ENCODE measurements at places on chromosomes 7 and 10.

DNA sequence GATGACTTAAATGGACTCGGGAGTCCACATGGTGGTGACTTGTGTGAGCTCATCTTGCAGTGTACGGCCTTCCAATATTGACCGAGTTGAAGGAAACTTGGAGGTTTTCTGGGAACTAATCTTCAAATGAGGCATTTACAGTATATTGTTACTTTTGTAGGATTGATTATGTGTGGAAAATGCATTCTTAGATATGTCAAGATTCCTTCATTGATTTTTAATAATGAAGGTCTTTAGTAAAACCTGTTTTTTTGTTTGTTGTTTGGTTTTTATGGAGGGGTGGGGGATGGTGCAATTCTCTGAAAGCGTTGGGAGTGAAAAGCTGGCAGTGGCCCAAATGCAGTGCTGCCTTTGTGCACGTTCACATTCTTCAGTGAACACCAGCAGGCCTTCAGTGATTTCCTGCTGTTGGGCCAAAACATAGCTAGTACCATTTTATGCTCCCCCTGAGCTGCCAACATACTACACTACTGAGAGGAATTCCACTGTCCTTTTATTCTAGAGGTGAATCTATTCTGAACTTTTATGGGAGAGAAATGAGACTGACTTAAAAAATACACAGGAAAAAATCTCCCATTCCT is 50.4 kb downstream of the CCNY start:
- no peak for DNase-seq

DNA sequence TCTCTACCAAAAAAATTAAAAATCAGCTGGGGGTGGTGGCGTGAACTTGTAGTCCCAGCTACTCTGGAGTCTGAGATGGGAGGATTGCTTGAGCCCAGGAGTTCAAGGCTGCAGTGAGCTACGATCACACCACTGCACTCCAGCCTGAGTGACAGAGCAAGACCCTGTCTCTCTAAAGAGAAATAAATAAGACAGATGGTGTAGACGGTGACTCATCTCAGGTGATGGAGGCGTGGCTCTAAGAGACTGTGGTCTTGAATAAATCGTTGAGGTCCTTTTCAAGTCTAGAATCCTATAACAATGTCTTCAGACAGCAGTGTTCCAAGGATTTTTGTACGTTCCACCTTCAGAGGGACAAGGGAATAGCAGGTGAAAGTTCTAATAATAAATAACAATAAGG is 53.8 kb upstream of the PFKFB3 start:
- DNase-seq = no peak

DNA sequence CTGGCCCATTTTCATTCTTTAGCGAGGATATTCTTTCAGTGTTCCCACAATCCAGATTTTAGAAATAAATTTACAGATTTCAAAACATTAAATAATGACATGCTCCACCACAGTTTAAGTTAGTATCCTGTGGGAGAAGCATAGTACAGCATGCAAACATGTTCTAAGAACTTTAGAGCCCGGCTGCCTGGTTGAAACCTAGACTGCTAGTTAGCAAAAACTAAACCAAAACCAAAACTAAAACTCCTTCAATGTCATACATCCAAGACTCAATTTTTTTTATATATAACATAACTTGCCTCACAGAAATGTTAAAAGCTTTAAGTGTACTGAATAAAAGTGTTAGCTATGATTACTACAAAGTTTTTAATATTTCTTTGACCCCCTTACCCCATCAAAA is 17.0 kb downstream of the TRA2A start:
- DNase-seq = no peak

DNA sequence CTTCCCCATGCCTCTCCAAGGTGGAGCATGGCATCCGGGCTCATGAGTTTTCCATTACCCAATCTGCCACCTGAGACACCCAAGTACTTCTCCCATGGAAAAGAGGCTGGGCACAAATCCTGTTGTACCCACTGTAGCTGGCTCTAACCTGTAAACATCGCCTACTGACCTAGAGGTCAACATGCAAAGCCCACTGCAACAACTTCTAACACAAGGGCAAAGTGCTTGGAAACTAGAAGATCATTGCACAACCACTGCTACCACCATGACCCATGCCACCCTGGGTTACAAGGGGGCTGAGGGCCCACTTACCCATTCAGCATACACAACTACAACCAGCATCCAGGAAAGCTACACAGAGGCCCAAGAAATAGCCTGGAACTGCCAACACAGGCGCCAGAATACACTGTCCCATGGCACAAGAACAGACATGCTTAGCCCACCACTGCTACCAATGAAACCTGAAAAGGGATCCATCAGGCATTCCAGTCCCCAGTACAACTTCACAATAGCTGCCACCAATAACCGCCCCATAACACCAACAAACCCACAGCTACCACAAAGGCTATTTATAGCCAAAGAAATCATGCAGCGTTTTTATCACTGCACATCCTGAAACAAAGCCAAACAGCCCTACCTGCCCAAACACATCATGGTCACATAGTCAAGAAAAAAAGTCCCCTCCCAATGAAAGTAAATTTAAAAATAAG is 63.4 kb downstream of the RNF32 start:
- DNase-seq = no peak

Measured in NCI-H2081 (cell line).